ENCODE measurements at places on chromosomes 11 and 22. TPM values are rescaled to one million over a fixed set of nuclear protein-coding genes. Genes with fewer than 3 reads are reported as not detected.

YAP1 gene
- total RNA-seq = not detected

DNA sequence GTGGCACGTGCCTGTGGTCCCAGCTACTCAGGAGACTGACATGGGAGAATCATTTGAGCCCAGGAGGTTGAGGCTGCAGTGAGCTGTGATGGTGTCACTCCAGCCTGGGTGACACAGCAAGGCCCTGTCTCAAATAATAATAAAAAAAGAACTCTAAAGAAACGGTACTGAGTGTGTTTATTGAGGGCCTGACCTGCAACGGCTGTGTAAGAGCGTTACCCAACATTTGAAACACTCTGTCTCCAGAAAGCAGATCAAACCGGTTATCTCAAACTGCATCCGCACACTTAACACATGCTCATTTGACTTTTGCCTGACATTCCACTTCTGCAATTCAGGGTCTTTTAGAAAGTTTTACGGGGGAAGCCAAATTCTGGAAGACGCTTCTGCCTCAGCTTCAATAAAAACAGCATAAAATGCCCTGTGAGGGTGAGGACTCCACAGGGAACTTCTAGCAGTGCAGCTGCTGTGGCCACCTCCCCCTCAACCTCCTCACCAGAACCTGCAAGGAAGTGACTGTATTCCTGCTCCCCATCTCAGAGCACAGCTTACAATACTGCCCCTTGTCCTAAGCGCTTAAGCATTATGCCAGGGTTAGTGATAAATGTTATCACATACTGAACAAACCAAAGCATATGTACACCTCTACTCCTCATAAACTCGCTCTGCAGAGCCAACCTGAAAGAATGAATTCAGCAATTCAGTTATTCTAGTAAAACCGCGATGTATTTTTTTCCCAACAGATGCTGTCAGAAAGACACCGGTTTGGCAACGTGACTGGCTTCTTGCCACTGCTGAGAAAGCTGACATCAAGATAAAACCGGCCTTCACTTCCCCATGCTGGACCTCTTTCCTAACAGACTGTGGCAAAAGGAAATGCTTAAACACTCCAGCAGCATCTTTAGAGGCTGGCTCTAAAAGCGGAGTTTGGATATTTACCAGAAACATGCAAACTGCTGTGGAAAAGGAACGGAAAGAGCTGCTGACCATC, 52.2 kb downstream of the PRDM10 start:
- H3K27me3 ChIP-seq = no peaks in the 10 kb centered on the region
- H3K4me3 ChIP-seq = no peak overlapping the region
- DNase-seq = no peak
- peaks cover 10% of the 10 kb centered on the region for H3K36me3 ChIP-seq

- H3K36me3 ChIP-seq = no peaks in the 10 kb centered on the region
- no peak for DNase-seq
- peaks cover 36% of the 10 kb centered on the region for H3K27me3 ChIP-seq
- no peak overlapping the region for H3K27ac ChIP-seq
- H3K4me3 ChIP-seq = no peak overlapping the region
Measured at GRCh38 chr22:29082826-29083545, 10.2 kb downstream of the KREMEN1 start.

- peak; percentile 65 for DNase-seq
- H3K4me1 ChIP-seq = peaks cover 6% of the 10 kb centered on the region
- H3K36me3 ChIP-seq = peaks cover 31% of the 10 kb centered on the region
- peaks cover 1% of the 10 kb centered on the region for H3K27me3 ChIP-seq
- no peak overlapping the region for H3K4me3 ChIP-seq
Measured at GRCh38 chr11:63998558-63999348, 12.5 kb downstream of the OTUB1 start.

DNA sequence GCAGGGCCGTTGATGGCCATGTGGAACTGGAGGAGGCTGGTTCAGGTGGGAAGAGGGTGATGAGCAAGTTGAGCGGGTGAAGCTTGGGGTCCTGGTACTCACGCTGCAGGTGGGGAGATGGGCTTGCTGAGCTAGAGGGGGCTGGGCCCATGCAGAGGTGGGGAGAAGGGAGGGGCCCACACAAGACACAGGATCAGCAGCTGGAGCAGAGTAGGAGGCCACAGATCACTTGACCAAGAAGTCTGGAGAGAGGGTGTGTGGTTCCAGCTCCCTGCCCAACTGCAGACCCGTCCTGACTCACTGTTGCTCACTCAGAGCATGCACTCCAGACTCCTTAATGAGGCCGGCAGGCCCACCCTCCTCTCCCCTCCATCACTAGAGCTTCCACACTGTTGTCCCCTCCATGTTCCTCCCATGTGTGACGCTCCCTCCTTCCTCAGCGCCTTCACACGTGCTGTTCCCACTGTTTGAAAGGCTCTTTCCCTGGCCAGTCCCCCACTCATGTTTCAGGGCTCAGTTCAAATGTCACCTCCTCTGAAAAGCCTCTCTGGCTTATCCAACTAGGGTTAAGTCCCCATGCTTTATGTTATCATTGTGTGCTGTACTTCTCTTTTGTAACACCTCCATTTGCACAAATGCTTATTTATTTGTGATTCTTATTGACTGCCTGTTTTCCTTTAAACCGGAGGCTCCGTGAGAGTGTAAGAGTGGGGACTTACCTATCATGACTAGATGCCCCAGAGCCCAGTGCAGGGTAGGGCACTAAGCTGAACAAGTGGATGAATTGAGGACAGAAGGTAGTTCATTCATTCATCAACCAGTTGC, 2.3 kb downstream of the CCDC86 start:
- H3K4me3 ChIP-seq = peak overlapping the region; percentile 95
- no peaks in the 10 kb centered on the region for H3K27me3 ChIP-seq
- peaks cover 34% of the 10 kb centered on the region for H3K4me1 ChIP-seq
- DNase-seq = no peak
- H3K27ac ChIP-seq = peak overlapping the region; percentile 52
- H3K36me3 ChIP-seq = peaks cover 38% of the 10 kb centered on the region

DNA sequence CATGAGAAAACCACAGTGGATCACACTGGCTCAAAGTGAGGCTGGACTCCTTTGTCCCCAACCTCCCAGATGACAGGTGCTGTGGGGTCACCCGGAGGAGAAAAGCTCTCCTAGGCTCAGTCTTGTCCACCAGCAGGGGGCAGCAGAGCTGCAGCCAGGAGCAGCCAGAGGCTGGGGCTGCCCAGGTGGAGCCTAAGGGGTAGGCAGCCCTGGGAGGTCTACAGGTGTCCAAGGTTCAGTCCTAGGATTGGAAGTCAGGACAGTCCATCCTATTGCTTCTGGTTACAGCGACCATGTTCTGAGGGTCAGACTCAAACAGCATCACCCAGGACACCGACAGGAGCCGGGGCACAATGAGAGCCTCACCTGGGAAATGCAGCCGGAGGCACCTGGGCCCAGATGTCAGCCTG, 77.6 kb upstream of the IGLL5 start:
- peaks cover 7% of the 10 kb centered on the region for H3K4me1 ChIP-seq
- DNase-seq = peak; percentile 89
- no peaks in the 10 kb centered on the region for H3K36me3 ChIP-seq
- no peak overlapping the region for H3K27ac ChIP-seq

DNA sequence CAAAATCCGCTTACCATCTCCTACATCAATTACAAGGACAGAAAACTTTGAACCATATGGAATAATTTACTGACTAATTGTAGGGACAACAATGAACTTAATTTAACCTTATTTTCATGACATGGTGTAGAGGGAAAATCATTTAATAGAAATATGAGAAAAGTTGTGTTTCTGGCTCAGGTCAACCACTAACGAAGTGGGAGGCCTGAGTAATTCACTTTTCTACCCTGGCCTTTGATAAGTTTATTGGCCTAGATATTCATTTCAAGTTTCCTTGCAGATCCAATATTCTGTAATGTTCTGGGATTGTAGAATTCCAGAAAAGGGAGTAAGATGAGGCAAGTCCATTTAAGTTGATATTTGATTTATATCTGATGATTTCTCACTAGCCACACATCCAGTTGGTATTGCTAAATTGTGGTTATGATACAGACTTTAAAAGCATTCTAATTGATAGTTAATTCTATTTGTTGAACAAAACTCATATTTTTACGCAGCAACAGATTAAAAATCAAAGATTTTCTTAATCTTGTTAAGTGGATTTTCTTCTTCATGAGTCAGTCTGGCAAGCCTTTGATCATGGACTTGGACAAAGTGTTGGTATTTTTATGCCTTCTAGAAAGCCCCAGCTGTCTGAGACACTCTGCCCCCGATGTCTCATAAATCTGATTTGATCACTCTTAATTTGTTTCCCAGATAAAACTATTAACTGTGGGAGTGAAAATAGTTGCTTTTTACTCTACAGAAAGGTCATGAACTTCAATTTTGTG, 336.5 kb downstream of the TMEM135 start:
- no peak overlapping the region for H3K27ac ChIP-seq
- no peaks in the 10 kb centered on the region for H3K36me3 ChIP-seq
- peaks cover 11% of the 10 kb centered on the region for H3K27me3 ChIP-seq
- DNase-seq = no peak
- H3K4me1 ChIP-seq = no peaks in the 10 kb centered on the region

RTN4RL2 gene
- 0.23 TPM for total RNA-seq

- no peaks in the 10 kb centered on the region for H3K4me1 ChIP-seq
- no peak overlapping the region for H3K4me3 ChIP-seq
- no peak for DNase-seq
- no peak overlapping the region for H3K27ac ChIP-seq
- no peaks in the 10 kb centered on the region for H3K27me3 ChIP-seq
Measured at GRCh38 chr11:109668973-109669634, 247.1 kb downstream of the C11orf87 start.

TBX10 gene
- total RNA-seq = not detected

DNA sequence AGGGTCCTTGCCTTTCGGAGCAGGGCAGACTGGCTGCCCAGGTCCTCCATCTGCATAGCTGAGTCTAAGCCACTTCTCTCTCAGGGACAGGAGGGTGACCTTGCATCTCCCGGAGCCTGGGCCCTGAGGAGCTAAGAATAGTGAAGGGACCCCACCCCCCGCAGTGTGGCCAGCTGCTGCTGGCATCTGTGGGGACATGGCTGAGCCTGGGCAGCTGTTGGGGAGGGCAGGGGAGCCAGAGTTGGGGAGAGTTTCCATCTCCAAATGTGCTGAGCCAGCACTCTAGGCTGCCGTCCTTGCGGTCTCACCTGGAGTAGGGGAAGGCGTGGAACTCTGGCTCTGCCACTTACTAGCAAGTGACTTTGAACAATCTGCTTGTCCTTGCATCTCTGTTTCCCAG, 34.8 kb upstream of the SHISAL1 start:
- H3K4me3 ChIP-seq = no peak overlapping the region
- no peaks in the 10 kb centered on the region for H3K36me3 ChIP-seq
- no peak overlapping the region for H3K27ac ChIP-seq
- H3K27me3 ChIP-seq = peaks cover 5% of the 10 kb centered on the region
- peaks cover 5% of the 10 kb centered on the region for H3K4me1 ChIP-seq

OR51I1 gene
- total RNA-seq = not detected

DNA sequence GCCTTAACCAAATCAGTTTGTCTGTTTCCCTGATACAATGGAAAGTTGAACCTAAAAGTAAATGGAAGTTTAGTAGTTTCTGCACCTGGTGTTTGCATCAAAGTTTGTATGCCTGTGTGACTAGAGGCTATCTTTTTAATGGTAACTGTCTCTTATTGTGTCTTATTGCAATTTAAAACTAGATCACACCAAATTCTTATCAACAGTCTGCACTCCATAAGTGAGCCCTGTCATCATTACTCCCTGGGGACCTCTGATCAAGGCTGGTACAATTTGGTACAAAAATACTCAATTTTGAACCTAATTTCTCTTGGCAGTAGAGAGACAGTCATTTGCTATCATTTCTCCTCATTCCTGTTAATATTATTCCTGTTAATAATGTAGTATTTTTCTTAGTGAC, 38.1 kb downstream of the ARHGAP1 start:
- no peak for DNase-seq
- peaks cover 53% of the 10 kb centered on the region for H3K36me3 ChIP-seq
- no peak overlapping the region for H3K27ac ChIP-seq
- no peaks in the 10 kb centered on the region for H3K27me3 ChIP-seq

DNA sequence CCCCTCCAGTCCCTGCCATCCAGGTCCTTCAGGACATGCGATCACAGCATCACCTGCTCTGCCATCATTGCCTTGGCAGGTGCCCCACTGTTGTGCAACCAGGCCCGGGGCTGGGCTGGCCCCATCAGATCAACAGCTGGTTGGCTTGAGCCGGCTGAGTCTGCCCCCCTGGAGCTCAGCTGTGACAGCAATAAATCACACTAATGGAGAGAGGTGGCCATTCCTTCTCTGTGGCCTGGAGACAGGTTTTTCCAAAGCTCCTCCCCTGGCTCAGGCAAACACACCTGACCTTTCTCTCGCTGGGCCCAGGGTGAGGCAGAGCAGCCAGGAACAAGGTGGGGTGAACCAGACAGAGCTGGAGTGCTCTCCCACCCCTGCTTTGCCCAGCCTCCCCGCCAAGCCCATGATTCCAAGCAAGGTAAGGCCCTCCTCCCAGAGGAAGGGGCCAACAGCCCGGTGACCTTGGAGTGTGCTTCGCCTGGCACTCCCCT, 8.9 kb upstream of the FXYD2 start:
- H3K36me3 ChIP-seq = no peaks in the 10 kb centered on the region
- no peak for DNase-seq
- H3K4me3 ChIP-seq = no peak overlapping the region
- peaks cover 26% of the 10 kb centered on the region for H3K4me1 ChIP-seq
- no peak overlapping the region for H3K27ac ChIP-seq
